Activated naive CD4-positive, alpha-beta T cell treated with anti-CD3 and anti-CD28 coated beads, Interleukin-2, amount 50 U/mL, for 72 hours (primary cell): ENCODE measurements at places on chromosomes 1 and 21.

DNA sequence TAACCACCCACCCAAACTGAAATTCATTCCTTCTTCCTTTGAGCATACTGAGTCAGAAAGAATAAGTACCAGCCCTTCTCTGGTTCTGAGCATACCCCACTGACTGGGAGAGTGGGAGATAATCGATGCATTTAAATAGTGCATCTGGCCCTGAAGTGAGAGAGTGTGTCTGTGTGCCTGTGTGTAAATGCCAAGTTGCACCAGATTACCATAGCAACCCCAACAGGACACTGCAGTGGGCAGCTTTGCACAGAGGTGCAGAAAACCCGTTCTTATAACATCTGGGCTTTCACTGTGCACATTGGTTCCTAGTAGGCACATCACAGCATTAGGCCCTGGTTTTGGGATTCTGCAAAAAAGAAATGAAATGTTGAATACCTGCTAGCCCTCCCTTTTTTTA, 2.3 kb downstream of the ASTN1 start:
- DNase-seq, result no peak

GRCh38 chr1:107141491-107142126, 770 bp downstream of the NTNG1 start:
- DNase-seq, result peak; percentile 12

GRCh38 chr1:150484431-150484830, 2.8 kb upstream of the TARS2 start:
- no peak for DNase-seq

GRCh38 chr1:155474146-155474545, 88.5 kb downstream of the ASH1L start:
- no peak for DNase-seq

GRCh38 chr1:19635646-19636045, 8.5 kb upstream of the NBL1 start:
- no peak for DNase-seq

DNA sequence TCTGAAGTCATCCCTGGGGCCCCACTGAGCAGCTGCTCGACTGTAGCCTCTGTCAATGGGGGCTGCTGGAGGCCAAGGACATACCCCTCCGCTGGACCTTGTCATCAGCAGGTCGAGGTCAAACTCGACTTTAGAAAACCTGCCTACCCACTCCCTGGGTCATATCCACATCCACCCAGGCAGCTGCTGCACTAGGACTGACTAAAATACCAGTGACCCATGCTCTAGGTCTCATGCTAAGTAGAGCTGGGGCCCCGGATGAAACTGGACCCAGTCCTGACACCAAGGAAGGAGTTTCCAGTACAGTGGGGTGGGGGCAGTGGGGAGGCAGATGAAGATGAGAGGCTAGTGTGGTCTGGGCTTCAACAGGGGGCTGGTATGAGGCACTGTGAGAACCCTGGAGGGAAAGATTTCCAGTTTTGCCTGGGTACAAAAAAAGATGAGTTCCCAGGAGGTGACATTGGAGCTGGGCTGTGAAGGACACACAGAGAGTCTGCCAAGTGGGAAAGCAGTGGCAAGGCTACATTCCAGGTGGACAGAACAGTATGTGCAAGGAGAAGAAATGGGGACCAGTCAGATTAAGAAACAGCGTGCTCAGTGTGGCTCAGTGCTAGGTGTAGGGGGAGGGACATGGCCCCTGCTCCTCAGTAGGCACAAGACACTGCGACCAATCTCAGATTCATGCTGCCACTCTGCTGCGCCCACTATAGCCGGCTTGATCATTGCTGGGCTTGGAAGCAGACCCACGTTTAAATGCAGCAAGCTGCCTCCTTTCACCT, 12.4 kb downstream of the SLC2A1 start:
- DNase-seq, result no peak

GRCh38 chr1:193629875-193630274, 443.5 kb upstream of the B3GALT2 start:
- DNase-seq, result no peak

- no peak for DNase-seq
Measured at GRCh38 chr1:54502342-54502741, 45.7 kb upstream of the ACOT11 start.

- DNase-seq, result no peak
Measured at GRCh38 chr1:81550753-81551152, 250.0 kb upstream of the ADGRL2 start.

GRCh38 chr1:36560621-36561360, 78.1 kb upstream of the CSF3R start:
- no peak for DNase-seq

DNA sequence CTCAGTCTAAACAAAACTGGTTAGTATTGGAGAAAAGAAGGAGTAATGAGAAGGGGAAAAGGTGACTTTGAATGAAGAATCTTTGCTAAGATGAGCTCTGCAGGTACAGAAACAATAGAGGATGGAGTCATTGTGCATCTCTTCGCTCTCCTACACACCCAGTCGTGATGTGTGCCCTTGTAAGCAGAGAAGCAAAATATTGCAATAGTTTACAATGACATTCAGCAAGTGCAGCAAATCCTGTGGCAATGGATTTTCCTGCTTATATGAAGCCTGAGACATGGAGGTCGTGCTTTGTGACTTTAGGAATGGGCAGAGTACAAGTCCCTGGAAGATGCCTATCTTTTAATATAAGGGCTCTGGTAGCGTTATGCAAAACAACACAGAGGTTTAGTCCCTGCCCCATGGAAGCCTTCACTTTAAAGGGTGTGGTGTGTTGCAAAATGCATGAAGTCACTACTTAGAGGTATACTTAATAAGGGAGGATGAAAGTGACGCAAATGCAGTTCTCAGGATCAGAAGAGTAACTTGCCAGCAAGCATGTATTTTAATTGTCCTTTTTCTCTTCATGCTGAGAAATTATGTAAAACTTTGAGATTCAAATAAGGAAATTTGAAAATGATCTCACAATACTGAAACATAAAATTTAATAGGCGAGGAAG, 88.0 kb upstream of the IVNS1ABP start:
- DNase-seq, result no peak

DNA sequence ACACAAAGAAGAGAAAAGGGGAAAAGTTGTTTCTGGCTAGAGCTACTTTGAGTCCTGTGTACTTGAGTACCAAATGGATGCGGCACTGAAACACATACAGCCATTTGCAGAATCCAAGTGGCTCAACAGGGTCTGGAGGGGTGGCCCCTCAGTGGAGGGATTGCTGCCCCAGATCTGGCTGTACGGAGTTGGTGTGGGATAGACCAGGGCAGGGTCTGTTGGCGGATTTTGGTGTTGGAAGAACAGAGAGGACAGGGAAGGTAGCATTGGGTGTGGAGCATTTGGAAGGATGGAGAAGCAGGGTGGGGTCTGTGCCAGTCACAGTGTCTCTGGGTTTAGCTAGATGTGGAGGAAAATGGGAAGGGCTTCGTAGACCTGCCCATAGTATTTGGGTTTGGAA, 220.5 kb downstream of the CAMTA1 start:
- DNase-seq, result no peak

- no peak for DNase-seq
Measured at GRCh38 chr21:30340714-30341573, 3.5 kb upstream of the KRTAP27-1 start.

DNA sequence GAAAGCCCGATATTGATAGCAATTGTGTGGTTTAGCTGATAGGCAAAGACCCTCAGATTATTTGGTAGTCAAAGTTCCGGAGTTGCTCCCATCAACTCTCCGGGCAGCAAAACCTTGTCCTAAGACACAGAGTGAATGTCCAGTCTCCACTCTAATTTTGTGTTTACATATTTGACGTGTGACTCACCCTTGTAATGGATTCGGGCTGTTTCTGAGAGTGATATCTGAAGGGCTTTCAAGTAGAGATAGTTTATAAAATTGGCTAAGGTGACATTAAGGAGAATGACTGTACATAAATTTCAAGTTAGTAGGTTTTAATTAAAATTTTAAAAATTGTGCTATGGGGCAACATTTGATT, 154.2 kb downstream of the CNIH3 start:
- DNase-seq, result no peak

DNA sequence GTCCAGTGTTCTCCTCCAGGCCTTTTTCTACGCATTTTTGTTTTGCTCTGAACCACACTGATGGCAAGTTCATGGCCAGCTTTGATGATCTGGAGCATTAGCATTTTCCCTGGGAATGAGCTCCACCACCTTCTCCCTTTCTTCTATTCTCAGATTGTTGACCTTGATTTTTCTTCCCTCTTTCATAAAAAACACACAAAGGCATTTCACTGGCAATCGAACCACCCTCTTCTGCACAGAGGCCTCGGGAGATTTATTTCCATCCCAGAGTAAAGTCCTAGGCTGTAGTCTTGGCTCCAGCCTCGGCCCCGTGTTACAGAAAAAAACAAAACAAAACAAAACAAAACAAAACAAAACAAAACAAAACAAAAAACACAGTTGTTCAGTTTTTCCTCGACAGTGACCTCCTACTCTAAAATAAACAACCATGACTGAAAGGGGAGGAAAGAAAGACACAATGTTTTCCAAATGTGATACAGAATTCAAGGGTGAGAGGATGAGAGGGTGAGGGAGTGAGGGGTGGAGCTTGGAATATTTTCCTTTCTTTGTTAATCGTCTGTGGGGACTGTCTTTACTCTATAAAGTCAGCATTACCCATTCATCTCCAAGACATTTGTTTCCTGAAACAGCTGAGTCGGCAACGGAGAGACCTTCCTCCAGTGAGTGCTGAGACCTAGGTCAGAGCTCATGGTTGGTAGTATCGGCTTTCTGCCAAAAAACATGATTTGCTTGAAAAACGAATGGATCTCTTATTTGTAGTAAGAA, 29.8 kb upstream of the RNF186 start:
- no peak for DNase-seq

DNA sequence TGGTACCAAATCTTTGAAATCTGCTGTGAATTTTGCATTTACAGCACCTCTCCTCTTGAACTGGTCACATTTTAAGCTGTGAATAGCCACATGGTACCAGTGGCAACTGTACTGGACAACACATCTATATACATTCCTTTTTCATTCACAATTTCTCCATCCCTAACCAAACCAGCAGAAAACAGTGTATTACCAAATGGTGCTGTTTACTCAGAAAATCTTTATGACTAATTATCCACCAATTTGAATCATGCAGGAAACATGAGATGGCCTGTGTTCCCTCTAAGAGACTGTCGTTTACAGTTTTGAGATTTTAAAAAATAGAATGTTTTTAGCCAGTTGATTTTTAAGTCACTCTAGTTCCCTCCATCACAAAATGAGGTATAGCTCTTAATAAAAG, 17.6 kb upstream of the CCT8 start:
- DNase-seq, result no peak

DNA sequence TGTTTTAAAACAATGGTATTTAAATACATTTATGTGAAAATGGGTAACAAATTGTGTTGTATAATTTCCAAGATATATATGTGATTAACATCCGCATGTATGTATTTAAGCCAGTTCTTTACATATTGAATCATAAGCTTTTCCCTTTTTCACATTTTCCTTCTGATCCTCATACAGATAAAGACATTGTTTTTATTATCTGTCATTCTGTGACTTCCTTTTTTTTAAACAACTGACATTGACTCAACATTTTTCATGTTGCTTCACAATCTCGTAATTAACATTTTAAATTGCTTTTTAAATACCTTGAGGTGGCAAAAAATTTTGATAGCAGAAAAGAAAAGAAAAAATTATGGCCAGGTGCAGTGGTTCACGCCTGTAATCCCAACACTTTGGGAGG, 1.4 kb downstream of the STXBP3 start:
- no peak for DNase-seq

DNA sequence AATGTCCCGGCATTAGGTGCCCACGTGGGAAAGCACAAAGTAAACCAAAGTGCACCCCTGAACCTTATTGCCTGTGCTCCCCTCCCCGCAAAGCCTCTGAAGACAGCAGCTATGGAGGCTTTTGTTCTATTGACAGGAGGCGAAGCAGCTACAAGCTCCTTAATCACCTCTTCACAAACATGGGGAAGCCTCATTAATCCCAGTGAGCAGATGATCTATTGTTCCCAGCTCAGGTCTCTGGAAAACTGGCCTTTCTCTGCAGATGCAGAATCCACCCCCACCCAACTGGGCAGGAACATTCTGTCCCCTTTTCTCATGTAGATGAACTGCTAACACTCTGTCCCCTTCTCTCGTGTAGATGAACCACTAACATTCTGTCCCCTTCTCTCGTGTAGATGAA, 190.5 kb upstream of the CSF3R start:
- DNase-seq, result no peak

GRCh38 chr21:41769933-41770332, 3.1 kb upstream of the RIPK4 start:
- DNase-seq, result no peak

DNA sequence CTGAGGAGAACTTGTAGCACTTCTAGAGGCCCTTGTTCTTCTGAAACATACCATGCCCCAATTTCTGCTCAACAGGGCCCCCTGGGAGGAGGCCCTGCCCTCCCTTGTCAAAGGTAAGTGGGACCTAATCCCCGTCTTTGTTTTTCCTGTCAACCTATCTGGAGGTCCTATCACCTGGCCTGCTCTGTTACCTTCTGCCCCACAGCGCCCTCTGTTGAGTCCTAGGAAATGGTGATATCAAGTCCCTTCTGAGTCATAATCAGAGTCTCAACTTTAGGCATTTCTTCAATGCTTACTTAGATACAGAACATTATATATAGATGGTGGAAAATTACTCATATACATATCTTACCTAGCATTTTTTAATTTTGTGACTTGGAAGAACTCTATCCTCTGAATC, 28.2 kb upstream of the FCRL4 start:
- DNase-seq, result peak; percentile 41

GRCh38 chr1:192880231-192880630, 71.4 kb downstream of the RGS2 start:
- no peak for DNase-seq

GRCh38 chr1:47844558-47844955, 152.6 kb downstream of the TRABD2B start:
- no peak for DNase-seq

DNA sequence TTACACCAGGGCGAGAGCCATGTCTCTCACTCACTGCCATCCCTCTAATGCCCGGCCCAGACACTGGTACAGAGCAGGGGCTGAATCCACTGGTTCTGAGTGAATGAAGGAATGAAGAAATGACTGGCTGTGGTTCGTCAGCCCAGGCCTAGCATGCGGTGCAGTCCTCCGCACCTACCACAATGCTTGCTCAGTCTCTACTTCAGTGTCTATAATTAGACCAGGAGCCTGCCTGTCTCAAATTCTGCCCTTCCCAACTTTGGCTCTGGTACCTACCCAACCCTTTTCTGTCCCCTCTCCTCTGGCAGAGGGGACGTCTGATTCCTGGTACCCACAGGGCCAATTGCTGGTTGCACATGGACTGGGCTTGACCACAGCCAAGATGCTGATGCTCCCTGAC, 118.2 kb upstream of the GRIK3 start:
- no peak for DNase-seq
